Adrenal gland (tissue), 19 donors: ENCODE measurements at places on chromosomes 7 and 10. TPM values are rescaled to one million over a fixed set of nuclear protein-coding genes. Genes with fewer than 3 reads are reported as not detected.

- no peaks in the 10 kb centered on the region for H3K4me1 ChIP-seq
- no peaks in the 10 kb centered on the region for H3K36me3 ChIP-seq
- no peak overlapping the region for H3K27ac ChIP-seq
- no peak for DNase-seq
- no peak overlapping the region for H3K4me3 ChIP-seq
- no peaks in the 10 kb centered on the region for H3K27me3 ChIP-seq
These were observed 212.1 kb upstream of the GHITM start for GRCh38 chr10:83927166-83927565.

DNA sequence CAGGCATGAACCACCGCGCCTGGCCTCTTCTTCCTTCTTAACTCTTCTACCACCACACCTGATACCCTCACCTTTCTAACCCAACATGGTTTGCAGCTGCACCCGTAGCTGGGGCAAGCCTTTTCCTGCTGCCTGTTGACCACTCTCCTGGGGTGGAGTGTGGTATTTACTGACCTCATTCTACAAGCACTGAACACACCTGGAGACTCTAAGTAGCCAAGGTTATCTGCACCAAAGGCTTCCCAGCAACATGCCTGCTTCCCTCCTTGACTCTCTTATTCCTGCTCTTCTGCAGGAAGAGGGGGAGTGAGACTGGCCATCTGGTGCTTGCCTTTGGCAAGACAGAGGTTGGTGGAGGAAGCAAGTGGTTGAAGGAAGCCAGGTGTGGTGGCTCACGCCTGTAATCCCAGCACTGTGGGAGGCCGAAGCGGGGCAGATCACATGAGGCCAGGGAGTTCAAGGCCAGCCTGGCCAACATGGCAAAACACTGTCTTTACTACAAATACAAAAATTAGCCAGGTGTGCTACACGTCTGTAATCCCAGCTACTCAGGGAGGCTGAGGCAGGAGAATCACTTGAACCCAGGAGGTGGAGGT lies 10.1 kb downstream of the ACTR1A start:
- H3K27ac ChIP-seq, result no peak overlapping the region
- H3K27me3 ChIP-seq, result no peaks in the 10 kb centered on the region

DNA sequence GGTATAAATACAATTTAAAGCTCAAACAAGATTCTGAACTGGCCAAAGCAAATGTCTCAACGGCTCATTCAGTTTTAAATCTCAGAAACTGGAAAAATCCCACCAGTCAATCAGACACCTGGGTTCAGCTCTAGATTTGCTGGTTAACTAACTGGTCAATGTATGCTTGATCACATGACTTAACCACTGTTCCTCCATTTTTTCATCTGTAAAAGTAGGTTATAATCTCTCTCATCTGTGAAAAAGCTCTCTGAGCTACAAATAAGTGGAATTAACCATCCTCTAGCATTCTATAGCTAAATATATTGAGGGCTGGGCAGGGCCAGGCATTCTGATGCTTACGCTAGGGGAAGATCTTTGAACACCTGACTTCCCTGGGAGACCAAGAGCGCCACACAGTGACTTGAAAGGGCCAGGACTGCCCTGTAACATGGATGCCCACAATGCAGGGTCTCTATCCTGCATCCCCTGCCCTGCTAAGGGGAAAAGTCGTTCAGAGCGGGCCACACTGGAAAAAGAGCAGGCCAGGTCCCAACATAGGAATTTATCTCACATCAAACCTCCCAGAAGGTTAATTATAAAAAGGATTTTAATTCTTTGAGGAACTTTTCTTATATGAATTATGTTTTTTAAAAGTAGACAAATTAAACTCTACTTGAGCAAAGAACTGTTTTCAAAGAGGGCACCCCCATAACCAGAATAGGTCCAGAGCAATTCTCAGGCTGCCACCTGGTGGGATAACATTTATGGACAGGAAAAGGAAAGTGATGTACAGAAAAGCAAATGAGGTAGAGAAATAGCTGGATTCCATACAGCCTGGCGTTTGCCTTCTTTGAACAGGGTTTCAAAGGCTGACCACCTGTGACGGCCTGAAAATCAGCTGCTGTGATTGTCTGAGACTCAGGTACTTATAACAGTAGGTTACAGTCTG lies 1.8 kb downstream of the RP9 start:
- H3K36me3 ChIP-seq, result no peaks in the 10 kb centered on the region
- no peaks in the 10 kb centered on the region for H3K27me3 ChIP-seq
- DNase-seq, result peak; percentile 23
- H3K4me1 ChIP-seq, result peaks cover 9% of the 10 kb centered on the region
- no peak overlapping the region for H3K27ac ChIP-seq

- no peak for DNase-seq
- H3K36me3 ChIP-seq, result no peaks in the 10 kb centered on the region
- H3K27me3 ChIP-seq, result no peaks in the 10 kb centered on the region
- no peak overlapping the region for H3K27ac ChIP-seq
These were observed 15.3 kb upstream of the EEPD1 start for GRCh38 chr7:36137754-36138153.

DNA sequence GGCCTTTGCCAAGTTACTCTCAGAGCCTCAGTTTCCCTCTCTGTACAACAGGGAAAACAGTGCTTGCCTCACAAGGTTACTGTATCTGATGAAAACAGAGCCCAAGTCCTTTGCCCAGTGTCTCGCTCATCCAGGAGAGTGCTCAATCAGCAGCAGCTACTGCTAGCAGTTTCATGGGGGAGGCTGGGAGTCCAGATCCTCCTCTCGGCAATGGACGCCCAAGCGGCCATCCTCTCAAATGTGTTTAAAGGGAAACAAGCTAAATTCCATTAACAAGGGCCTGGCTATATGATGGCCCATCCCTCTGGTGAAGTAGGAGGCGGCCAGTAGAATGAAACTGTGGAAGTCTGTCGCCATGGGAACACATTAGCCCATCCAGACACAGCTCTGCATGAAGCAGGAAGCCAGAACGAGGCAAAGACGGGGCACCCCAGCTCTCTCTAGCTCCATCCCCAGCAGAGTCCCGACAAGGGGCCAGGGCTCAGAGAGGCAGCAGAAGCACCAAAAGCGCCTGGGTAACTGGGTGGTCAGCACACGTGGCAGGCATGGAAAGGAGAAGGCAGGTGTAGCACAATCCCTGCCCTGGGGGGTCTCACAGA lies 35.2 kb downstream of the FAM53B start:
- H3K27me3 ChIP-seq, result no peaks in the 10 kb centered on the region
- H3K36me3 ChIP-seq, result peaks cover 15% of the 10 kb centered on the region
- no peak for DNase-seq
- H3K27ac ChIP-seq, result peak overlapping the region; percentile 69
- peaks cover 88% of the 10 kb centered on the region for H3K4me1 ChIP-seq
- no peak overlapping the region for H3K4me3 ChIP-seq

Gene CLCN1
- not detected for total RNA-seq

Gene LMOD2
- total RNA-seq, result not detected
